Activated CD4-positive, alpha-beta T cell treated with anti-CD3 and anti-CD28 coated beads for 24 hours (primary cell): ENCODE measurements at places on chromosomes 5 and 9.

DNA sequence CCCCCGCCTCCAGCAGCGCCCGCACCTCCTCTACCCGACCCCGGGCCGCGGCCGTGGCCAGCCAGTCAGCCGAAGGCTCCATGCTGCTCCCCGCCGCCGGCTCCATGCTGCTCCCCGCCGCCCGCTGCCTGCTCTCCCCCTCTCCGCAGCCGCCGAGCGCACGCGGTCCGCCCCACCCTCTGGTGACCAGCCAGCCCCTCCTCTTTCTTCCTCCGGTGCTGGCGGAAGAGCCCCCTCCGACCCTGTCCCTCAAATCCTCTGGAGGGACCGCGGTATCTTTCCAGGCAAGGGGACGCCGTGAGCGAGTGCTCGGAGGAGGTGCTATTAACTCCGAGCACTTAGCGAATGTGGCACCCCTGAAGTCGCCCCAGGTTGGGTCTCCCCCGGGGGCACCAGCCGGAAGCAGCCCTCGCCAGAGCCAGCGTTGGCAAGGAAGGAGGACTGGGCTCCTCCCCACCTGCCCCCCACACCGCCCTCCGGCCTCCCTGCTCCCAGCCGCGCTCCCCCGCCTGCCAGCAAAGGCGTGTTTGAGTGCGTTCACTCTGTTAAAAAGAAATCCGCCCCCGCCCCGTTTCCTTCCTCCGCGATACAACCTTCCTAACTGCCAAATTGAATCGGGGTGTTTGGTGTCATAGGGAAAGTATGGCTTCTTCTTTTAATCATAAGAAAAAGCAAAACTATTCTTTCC is 19.3 kb downstream of the CDKN2A start:
- no peak for DNase-seq

GRCh38 chr9:118336943-118337330 is 632.7 kb downstream of the TLR4 start:
- DNase-seq, result no peak

DNA sequence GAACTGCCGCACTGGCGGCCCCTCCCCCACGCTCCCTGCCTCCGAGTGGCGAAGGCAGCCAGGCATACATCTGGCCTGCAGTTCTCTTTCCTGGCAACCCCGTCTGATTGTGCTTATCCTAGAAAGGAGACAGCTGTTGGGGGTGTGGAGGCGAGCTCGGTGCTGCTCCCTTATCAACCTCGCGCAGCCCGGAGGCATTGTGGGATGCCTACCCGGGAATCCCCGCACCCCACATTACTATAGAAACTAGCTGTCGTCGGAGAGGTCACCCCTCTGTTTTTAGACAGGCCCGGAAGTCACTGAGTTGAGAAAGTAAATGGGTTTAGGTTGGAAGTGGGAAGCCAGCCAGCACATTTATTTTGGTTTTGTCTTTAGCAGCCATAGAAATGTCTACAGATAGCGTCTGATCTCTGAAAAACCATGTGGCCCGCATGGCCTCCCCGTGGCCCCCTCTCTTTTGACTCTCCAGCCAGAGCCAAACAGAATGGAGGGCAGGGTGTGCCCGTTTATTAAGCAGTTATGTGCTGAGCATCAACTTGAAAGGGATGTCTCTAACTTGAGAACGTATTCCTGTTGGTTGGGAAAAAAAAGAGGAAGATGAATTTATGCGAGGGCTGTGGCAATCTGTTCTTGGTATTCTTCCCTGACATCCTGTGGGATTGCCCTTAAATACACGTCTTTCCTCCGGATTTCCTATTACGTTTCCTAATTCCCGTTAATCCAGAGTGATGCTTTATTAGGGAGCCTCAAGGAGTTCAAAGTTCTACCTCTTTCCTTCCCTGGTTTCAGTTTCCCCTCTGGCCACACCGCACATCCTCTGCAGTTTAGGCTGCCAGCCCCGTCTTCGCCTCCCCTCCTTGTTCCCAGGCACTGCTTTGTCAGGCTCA is 3.9 kb downstream of the STC2 start:
- no peak for DNase-seq

DNA sequence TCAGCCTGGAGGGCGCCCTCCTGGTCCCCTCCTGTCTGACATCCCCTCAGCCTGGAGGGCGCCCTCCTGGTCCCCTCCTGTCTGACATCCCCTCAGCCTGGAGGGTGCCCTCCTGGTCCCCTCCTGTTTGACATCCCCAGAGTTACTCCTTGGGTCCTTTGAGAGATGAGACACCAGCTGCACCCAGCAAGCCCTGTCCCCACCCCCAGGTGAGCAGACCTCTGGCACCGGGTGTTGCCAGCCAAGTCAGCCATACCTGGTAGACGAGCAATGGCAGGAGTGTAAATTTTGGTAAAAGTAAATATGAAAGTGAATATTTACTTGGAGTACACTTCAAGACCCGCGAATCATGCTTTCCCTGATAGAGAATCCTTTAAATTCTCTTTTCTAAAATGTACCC is 25.4 kb downstream of the EXOC3 start:
- no peak for DNase-seq

- no peak for DNase-seq
Measured at GRCh38 chr9:121884057-121884541, 209.0 kb downstream of the TTLL11 start.
